NCI-H69 (cell line): ENCODE measurements at places on chromosomes 7 and 10.

DNA sequence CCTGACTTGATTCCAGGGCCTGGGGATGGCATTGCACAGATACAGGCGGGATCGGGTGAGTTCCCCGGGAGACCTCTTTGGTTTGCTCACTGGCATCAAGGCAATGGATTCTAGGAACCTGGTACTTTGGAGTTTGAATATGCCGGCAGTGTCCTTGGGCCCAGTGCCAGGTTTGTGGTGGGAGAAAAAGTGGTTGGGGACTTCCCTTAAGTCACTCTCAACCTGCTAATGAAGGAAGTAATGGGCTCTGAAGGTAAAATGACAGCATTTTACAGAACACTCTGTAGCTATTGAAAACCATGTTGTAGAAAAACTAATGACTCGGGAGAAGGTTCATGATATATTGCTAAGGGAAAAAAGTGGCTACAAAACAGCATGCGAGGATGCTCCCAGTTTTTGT, 129.9 kb downstream of the CFAP58 start:
- DNase-seq = no peak

DNA sequence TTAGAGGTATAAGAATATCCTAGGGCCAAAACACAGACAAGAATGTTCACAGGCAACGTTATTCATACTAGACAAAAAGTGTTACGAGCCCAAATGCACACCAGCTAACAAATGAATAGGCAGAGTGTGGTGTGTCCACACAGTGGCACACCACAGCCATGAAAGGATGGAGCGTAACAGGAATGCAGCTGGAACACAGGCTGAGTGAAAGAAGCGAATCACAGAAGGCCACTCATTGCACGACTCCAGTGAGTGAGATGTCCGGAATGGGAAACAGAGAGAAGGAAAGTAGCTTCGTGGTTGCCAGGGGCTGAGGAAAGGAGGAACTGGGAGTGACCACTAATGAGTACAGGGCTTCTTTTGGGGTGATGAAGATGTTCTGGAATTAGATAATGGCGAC, 198.8 kb downstream of the TNS3 start:
- peak; percentile 53 for DNase-seq

DNA sequence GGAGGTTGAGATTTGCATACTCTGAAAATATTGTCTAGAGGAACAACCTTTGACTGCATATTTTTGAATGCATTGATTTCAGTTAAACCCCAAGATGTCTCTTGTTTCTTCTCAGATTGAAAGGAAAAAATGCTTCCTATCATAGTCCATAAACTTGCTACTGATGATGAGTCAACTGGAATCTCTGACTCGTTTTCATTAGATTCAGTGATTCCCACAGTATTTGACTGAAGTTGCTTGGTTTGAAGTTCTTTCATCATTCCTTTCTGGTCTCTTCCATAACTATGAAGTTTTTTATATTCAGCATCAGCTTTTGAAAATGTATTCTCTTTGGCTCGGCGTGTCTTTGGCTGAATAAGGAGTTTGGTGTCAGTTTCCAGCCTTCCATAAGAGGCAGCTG, 10.7 kb downstream of the PEX1 start:
- no peak for DNase-seq

DNA sequence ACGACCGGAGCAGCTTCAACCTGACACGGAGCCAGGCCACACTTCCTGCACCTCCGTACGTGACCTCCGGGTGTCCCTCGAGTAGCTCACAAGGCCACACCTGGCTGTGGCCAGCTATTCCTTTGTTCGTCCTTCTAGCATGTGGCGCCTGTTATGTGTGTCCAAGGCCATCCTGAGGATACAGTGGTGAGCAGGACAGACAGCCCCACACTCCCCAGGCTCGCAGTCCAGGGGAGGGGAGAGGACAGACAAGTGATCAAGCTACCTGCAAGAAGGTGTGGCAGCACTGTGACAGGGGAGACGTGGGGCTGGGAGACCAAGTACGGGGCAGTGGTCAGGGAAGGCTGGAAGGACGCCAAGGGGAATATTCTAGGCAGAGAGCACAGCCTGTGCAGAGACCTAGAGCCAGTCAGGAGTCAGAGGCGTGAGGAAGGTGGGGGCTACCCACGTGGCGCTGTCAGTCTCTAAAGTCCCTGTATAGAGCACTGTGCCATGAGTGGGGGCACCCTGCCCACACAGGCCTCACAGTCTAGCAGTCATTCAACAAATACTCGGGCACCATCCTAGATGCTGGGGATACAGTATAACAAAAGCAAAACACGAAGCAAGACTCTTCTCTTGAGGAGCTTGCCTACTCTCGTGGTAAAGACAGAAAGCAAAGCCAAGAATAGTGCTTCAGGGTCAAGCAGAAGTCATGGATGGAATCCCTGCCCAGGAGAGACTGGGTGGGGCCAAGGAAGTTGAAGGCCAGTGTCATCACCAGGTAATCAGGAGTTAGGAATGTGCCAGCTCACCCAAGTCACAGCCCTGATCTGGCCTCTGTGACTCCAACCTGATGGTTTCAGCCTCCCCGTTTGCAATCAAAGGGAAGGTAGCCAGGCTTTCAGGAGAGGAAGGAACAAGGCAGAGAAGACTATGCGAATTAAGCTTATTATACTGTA, 58.6 kb downstream of the PROSER2 start:
- DNase-seq = peak; percentile 1

GRCh38 chr7:30656006-30656957, 26.0 kb downstream of the CRHR2 start:
- peak; percentile 38 for DNase-seq

GRCh38 chr7:88278881-88279280, 27.8 kb downstream of the STEAP4 start:
- DNase-seq = no peak

DNA sequence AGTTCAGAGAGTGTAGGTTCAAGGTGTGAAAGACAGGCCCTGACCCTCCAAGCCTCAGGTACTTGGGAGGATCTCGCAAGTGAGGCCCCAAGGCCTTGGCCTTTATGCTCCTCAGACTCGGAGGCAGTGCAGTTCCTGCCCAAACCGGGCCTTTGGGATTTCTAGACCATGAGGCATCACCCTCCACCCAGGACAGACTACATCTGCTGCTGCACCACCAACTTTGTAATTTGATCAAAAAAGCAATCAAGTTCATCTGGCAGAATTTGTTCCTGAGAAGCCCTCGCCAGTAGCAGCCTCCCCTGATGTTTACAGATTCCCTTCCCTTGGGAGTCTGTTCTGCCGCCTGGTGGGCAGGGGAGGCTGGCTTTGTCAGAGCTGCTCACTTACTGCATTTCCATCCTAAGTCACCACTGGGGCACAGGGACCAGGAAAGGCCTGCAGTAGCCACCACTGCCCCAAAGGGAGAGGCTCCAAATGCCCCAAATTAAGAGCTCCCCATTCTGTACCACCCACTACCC, 2.1 kb downstream of the CAMK2G start:
- peak; percentile 15 for DNase-seq

GRCh38 chr10:129364949-129365348, 102.1 kb upstream of the MGMT start:
- DNase-seq = no peak
